Left cardiac atrium (tissue), 4 donors: ENCODE measurements at places on chromosomes 6 and 20. TPM values are rescaled to one million over a fixed set of nuclear protein-coding genes. Genes with fewer than 3 reads are reported as not detected.

- no peak for DNase-seq
These were observed 159.1 kb upstream of the SCGN start for GRCh38 chr6:25492951-25493350.

SIRPB1 gene
- 1.7 TPM for total RNA-seq

DNA sequence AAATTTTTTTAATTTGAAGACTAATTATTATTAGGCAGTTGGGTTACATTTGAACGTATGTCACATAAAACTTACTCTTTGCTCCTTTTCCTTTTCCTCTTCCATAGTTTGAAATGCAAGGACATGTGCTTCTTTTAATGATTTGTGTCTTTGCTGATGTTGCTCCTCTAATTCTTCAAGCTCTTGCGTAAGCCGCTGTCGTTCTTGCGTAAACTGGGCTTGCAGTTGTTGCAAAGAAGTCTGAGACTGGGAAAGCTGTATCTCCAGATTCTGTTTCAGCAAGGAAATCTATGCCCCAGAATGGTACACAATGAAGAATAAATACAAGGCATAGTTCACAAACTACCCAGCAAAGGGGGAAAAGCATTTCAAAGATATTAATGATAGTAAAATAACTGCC lies 45.1 kb upstream of the MCM9 start:
- DNase-seq, result peak; percentile 38

PPP1R3D gene
- 8.3 TPM for total RNA-seq

GRCh38 chr6:34638834-34639736 lies 57.5 kb downstream of the ILRUN start:
- no peak for DNase-seq

DNA sequence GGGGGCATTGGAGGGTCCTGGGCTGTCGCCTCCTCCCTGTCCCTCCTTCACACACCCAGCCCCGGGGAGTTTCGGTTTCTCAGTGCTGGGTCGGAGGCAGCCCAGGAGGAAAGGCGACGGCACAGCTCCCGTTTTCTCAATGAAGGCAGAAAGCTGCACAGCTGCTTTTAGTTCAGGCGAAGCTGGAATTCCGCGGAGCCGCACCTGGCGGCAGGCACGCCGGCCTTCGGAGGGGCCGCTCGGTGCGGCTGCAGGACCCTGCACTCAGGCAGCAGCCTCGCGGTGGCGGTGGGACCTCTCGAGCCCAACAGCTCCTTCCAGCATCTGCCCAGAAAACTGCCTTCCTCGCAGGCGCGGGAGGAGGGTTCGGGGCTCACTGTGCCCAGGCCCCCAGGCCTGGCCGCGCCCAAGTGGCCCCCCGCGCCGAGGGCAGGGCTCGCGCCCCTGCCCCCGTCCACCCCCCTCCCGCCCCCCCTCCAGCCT lies 4.6 kb downstream of the FOXQ1 start:
- DNase-seq, result no peak

DNA sequence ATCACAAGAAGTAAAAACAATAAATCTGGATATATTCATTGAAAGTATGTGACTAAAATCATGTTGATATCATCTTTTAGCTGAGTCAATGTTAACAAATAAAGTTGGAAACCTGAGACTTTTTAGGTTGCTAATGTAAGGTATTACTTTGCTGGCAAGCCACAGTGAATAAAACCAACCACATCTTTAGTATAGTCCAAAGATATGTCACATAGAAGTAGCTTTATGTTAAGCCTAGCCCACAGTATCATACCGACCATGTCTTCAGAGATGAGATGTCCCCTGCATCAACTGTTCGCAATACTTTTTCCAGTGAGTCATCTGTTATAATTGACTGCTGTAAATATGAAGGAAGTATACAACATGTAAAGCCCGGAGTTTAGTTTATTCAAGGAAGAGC lies 107.6 kb upstream of the MCHR2 start:
- DNase-seq, result no peak

DNA sequence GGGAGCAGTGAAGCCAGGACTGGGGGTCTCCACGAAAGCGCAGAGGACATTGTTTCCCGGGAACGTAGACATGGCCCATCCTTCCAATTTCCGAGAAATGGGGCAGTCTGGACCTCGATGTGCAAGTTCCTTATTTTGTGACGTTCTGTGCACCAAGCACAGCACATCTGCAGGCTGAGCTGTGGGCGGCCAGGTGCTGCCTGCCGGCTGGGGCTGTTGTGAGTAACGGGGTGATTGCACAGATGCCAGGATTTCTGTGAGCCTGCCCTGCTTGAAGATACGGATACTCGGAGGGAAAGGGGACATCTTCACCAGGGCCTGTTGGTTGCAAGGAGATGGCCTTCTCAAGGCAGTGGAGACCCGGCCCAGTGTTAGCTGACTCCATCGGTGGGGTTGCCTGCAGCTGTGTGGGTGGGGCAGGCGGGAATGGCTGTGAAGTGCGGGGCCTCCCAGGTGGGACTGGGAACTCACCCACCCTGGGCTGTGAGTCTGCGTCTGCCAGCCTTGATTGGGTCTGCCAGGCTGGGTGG lies 27.6 kb downstream of the CDH4 start:
- DNase-seq, result no peak

HRH3 gene
- not detected for total RNA-seq

DNA sequence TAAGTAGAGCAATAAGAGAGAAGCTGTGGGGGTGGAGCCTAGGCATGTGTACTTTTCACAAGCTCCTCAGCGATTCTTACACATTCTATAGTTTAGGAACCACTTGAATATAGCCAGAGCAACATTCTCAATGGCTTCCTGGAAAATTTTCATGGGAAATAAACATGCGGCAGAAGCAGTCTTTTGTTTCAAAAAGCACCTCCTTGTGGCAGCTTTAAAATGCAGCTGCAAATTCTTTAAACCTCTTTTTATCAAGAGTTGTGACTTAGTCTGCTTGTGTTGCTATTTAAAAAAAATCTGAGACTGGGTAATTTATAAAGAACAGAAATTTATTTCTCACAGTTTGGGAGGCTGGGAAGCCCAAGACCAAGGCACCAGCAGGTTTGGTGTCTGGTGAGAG lies 23.8 kb downstream of the NKX2-2 start:
- DNase-seq, result no peak

DNA sequence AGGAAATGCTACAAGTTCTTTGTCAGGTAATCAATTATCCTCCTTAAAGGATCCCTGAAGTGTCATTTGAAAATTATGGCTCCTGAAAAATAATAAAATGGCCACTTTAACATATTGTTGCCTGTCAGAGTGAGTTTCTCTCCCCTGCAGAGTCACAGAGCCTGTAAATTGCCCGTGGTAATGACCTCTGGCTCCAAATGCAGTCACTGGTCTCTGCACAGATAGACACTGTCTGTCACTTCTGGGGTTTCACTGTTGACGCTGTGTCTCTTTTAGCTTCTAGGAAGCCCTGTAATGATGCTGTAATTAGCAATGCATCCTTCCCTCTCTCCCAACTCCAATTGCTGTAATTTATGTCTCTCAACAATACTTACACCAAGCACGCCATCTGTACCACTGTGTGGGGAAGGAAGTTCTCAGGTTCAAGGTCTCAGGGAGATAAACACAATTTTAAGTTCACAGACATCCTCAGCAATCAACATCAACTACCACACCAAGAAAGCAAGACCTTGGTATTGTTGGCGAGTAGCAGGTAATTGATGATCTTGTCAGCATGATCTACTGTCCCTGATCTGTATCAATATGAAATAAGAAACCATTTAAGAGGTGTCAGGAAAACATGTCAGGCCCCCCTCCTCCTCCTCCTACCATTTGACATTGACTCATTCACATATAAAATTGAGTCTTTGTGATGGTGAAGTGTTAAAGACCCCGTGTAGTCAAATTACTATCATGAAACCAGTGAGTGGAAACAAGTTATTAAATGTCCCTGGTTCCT lies 91.2 kb upstream of the SULF2 start:
- no peak for DNase-seq

DNA sequence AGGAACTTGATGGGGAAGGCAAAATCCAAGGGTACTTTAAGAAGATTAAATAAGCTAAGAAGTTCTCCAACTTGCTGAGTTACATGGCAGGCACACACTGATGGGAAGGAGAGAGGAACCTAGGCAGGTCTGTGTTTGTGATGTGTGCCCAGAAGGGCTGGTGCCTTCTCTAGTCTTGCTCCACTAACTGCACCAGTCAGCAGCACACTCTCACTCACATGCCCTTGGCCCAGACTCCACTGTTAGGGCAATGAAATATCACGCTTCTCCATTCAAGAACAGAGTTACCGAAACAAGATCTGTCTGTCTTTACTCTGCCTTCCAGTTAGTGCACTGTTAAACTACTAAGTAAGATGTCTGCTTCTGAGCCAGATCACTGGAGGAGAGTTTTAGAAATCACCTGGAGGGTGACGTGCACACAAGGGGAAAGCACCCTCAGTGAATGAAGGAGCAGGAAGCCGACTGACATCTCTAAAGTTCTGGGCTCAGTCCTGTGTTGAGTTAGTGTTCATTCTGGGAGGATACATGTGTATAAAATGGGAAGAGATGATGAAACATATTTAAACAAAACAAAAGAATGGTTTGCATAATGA lies 251.1 kb downstream of the FOXC1 start:
- DNase-seq, result no peak

DNA sequence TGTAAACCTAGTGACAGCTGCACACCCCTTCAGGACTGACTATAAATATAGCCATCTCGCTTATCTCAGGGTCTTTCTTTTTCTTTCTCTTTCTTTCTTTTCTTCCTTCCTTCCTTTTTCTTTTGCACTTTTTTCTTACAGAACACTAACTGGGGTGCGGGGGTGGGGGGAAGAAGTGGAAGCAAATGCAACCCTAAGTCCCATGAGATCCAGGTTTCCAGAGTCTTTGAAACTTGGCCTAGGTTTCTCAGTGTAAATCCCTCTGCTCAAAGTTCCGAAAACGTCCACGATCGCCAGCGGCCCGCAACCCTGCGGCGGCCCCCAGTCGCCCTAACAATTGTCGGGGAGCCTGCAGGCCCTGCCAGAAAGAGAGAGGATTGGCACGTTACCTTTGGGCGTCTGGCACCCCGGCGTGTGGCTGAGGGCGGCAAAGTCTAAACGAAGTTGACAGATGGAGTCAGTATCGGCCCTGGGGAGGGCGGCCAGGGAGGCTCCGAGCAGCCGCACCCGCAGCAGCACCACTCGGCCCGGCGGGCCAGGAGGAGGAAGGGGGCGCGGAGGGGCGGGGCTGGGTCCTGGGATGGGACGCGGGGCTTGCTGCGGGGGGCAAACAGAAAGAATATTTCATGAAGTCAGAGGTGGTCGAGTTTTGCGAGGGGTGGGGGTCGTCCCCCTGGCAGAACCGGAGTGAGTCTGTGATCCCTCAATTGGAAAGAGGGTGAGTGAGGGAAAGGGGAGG lies 577 bp upstream of the FOXF2 start:
- DNase-seq, result no peak

- no peak for DNase-seq
These were observed 133.8 kb downstream of the CLIC5 start for GRCh38 chr6:45881705-45882467.

B3GAT2 gene
- total RNA-seq, result not detected

DNA sequence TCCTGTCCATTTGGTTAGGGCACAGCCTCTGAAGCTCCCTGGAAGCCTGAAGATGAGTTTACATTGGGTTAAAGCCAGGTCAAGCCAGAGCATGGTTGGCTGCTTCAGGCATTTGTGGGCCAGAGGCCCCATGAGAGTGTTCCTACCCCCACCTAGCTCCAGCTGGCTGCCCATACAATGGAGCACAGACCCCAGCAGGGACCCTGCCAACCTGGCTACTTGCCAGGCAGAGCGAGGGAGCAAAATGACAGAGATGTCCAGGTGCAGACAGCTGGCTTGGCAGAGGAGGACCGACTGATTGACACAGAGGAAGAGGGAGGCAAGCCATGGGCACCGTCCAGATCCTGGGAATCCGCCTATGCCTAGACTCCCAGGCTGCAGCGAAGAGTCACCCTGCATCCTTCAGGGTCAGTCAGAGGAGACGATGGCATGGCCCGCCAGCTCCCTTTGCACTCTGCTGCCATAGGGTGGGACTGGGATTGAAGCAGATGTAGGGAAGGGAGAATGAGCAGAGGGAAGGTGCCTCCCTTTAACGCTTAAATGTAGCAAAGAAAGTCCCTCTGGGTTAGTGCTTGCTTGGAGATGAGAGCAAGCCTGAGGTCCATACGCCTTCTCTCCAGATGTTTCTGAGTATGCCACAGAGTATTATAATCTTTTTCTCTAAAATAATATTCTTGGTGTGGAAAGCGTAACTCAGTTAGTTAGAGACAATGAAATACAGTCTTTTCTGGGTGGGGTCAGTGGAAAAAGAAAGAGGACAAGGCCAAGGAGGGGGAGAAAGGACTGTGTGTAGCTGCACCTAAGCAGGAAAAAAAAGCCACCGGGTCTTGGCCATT lies 77.6 kb upstream of the FYN start:
- peak; percentile 39 for DNase-seq

DNA sequence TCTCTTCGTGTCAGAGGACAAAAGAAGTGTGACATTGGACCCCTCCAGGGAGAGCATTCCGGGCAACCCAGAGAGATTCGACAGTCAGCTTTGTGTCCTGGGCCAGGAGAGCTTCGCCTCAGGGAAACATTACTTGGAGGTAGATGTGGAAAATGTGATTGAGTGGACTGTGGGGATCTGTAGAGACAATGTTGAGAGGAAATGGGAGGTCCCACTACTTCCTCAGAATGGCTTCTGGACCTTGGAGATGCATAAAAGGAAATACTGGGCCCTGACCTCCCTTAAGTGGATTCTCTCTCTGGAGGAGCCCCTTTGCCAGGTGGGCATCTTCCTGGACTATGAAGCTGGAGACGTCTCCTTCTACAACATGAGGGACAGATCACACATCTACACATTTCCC lies 9.5 kb upstream of the BTN3A3 start:
- DNase-seq, result no peak

VGLL2 gene
- 1.7 TPM for total RNA-seq
